ENCODE measurements at places on chromosomes 1 and 21.

DNA sequence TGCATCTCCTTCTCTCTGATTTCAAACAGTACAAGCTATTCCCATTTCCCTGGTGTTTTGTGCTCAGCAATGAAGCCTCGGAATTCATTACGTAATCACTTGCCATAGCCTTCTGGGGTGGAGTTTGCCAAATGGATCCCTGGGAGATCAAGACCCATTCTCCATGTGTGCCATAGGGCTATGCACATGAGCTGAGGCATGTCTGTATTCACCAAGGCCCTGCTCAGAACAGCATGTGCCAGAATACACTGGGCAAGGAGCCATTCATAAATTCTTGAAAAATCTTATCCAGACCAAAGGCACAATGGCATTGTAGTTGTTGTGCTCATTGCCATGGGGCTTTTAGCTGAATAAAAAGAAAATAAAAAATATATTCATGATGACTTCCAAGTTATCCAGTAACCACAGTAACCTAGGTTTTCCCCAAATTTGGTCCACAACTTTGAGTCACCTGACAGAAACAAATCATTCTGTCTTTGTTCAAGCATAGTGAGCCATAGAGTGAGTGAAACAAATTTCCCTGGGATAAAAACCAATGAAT lies 53.0 kb downstream of the CRB1 start:
- no peak for DNase-seq

DNA sequence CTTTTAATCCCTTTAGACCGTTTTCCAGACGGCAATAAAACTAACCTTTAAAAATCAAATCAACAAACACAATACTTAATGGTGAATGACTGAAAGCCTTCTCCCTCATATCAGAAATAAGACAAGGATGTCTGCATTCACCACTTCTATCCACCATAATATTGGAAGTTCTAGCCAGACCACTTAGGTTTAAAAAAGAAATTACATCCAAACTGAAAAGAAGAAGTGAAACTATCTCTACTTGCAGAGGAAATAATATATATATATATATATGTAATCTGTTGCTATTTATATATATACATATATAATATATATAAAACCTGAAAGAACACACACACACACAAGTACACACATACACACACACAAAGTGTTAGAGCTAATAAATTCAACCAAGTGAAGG lies 100.4 kb downstream of the BRINP3 start:
- DNase-seq, result no peak

DNA sequence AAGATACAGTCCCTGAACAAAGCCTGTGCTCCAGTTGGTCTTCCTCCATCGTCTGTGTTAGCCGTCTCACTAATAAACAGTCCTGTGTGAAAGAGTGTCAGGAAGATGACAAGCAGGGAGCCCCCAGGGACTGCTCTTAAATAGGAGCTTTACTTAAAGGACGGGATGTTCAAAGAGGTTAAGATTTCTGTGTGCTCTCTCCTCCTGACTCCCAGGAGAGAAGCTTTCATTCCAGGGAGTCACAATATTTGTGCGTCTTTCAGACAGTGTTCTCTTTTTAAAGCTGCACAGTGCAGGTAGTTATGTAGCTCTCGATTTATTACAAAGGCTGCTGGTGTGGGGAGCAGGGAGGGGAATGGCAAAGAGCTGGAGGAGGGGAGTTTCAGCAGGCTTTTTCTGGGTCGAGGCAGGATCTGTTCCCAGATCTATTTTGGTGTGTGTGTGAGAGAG lies 43.5 kb downstream of the STYXL2 start:
- DNase-seq, result no peak

DNA sequence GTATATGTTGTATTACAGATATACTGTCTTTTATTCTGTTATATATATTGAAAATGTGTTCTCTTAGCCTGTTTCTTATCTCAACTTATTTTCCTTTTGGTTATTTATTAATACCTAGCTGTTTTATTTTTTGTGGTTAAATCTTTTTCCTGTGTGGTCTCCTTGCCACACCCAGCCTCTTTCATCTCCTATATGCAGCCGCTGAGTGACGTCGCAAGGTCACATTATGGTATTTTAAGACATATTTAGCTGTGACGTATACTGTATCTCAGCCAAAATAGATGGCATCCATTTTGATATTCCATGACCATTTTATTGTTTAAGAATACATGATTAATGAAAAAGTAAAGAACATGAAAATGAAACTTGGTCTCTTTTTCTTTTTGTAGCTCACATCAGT lies 29.1 kb downstream of the CENPF start:
- no peak for DNase-seq

- no peak for DNase-seq
Measured at GRCh38 chr1:6178751-6179563, 1.2 kb downstream of the CHD5 start.

DNA sequence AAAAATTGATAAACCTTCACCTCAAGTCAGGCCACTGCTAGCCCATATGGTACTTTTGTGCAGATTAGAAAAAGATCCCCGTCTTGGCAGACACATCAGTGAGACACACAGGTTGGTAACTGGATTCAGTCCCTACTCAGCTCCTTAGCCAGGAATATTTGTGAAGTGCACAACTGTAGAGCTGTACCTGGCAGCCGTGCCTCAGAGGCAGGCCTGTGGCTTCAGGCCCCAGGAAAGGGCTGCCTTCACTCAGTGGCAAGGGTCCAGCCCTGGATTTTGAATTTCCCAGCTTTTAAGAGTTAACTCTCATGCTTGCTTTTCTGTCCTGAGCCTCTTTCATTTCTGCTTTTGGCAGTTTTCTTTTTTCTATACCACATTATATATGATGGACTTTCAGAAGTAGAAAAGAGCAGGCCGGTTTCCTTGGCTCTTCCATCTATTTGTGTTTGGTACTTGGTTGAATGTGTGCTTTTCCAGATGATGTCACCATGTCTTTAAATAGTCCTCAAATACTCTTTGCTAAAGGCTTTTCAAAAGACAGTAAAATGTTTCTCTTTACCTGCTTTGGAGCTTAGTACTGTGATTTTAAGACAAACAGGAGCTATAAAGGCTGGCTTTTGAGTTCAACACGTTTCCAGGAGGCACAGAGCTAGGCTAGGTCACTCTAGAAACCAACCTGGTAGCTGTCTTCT lies 186.6 kb downstream of the AK5 start:
- no peak for DNase-seq

DNA sequence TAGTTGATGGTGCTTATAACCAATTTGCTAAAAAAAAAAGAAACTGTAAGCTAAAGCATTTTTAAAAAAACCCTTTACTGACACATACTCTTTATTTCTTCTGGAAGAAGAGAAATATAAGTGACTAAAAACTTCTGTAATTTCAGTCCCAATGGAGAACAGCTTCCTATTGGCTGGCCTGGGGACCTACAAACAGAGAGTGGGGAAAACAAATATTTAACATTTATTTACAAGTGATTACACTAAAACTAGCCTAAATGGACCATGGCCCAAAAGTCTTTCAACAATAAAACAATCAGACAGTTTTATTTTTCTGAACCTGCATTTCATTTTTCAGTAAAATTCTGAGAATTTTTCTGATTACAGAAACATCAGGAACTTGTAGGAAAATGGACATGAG lies 15.2 kb downstream of the TARBP1 start:
- no peak for DNase-seq

DNA sequence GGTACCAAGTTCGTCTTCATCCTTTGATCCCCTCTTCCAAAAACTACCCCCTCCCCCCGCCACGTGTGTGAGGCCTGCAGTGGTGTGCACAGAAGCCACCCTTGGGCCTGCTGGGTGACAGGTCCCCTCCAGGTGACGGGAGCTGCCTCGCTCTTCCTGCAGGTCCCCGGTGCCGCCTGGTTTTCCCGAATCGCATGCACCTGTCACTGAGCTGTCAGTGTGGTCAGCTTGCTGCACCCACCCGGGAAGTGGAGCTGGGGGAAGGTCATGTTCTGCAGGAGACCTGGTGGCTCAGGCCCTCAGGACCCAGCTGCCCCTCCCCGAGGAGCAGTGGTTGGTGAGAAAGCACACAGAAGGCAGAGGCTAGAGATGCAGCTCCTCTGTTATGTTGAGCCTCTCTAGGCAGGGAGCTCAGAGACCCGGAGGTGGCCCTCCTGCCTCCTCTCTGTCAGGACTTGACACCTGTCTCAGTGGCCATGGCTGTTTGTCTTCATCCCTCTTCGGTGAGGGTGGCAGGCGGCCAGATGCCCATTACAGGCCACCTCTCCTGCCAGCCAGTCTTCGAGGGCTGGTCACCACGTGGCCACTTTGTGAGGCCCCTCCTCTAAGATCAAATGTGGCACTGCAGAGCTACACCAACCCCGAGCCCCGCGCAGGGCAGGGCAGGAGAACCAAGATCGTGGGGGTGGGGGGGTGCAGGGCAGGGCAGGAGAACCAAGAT lies 60.9 kb downstream of the SKI start:
- DNase-seq, result no peak

- DNase-seq, result no peak
Measured at GRCh38 chr1:11150326-11150725, 38.8 kb upstream of the ANGPTL7 start.

DNA sequence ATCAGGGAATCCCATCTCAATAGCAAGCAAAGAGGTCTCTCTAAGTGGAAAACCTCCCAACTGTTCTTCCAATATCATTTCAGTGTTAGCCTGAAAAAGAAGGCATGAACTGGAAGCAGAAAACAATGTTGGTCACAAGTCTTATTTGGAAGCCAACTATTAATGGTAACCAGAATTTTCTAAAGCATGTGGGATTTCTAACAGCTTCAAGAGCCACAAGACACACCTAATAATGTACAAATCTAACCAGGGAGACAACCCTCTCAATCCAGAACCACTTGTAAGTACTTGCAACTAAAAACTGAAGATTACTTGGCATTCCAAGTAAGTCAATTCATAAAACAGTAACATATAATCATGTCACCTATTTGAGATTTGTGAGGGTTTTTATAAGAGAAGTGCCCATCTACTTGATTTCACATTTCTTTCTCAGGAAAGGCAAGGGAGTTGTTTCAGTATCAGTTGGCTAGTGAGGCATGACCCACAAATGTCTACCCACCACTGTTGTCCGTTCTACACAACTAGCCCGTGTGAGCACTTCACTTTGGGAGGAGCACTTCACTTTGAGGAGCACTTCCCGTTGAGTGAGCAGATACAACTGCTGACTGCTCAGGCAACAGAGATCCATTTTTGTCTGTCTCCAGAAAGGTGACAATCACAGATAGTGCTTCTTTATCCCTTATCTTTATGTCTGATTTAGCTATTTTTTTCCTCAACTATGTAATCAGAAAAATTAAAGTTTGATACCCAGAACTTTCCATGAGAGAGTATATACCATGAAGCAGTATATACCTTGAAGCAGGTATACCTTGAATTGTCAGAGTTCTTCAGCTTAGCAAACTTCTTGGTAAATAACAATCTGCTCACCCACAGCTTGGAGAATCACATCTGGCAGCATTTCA lies 11.1 kb downstream of the STX6 start:
- DNase-seq, result no peak

DNA sequence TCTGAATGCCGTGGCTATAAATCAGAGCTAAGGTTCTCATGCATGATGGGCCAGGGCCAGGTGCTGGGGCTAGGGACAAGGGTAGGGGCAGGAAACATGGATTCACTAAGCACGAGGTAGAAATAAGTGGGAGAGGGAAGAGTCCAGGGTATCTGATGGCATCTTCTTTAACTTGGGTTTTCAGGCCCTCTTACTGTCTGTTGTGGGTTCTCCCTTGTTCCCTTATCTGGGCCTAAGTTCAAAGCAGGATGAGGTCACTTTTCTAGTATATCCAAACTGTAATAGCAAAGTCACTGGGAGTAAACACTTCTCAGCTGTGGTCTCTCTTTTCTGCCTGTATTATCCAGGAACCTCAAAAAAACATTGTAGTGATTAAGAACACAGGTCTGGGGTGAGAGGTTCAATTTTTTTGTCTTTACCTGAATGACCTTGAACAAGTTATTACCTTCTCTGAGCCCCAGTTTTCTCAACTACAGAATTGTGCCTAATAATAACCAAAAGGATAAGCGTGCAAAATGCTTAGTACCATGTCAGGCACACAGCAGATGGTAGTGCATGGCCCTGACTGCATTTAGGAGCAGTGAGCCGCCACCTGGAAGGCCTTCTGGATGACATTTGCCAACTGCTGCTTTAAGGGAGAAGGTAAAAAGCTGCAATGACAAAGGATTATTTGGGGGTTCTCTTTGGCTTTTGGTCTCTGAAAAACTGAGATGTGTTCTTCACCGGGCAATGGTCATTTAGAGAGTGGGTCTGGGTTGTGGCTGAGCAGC lies 53.6 kb upstream of the A3GALT2 start:
- DNase-seq, result no peak

- DNase-seq, result no peak
Measured at GRCh38 chr1:36238433-36238832, 14.2 kb downstream of the THRAP3 start.

GRCh38 chr1:215789981-215790380 lies 222.9 kb downstream of the KCTD3 start:
- DNase-seq, result no peak

- DNase-seq, result no peak
Measured at GRCh38 chr1:118711356-118711755, 276.8 kb downstream of the TBX15 start.

DNA sequence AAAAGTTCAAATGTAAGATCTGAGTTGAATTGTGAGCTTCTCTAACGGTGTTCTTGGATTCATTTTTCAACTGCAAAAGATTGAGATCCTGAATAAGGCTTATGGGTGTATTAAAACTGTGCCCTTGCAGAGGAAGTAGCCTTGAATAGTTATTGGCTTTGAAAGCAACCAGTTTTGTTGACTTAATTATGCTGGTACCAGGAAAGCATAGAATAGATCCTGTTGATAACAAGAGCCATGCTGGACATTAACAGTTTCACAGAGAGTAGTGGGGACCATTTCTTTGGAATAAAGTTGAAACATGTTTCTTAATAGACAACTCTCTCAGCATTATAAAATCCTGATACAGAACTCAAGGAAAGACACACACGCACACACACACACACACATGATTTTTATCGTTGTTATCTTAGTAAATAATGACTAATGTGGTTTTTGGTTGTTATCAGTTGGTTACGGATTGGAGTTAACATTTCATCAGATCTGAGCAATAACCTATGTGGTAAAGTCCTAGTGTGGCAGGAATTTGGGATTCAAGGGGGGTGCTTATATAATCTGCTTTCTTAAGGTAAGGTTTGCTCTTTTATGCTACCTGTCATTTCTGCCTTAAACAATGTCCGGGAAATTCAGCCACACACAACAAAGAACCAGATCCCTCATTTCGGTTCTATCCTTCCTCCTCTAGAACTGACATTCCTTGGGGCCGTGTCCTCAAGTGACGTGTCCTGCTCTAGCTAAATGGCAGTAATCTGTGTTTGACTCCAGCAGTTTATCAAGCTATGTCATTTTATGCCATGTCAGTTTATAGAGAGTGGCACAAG lies 330.9 kb downstream of the CHRM3 start:
- no peak for DNase-seq

- no peak for DNase-seq
Measured at GRCh38 chr1:51961954-51962353, 28.5 kb downstream of the RAB3B start.

GRCh38 chr1:201758499-201759050 lies 70.4 kb upstream of the IPO9 start:
- no peak for DNase-seq
